ENCODE measurements at places on chromosomes 12 and 14.

GRCh38 chr14:24988760-24989159, 61.2 kb downstream of the STXBP6 start:
- DNase-seq: no peak

DNA sequence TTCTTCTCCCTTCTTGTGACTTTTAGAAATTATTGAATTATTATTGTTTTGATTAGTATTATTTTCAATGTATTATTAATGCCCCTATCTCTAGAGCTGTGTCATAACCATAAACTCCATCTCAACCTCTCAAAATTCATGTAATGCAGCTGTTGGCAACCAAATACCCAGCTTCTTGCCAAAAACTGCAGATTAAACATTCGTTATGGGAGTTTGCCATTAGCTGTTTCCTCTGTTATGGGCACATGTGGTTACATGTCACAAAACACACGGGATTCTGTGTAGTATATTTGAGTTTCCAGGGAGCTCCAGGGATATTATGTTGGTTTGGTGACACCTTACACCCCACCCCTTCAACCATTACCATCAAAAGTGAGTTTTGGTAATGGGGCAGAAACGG, 2.8 kb upstream of the ALX1 start:
- DNase-seq: no peak

- no peak for DNase-seq
These were observed 24.9 kb upstream of the CHGA start for GRCh38 chr14:92897922-92898565.

GRCh38 chr14:59464486-59465315, 479 bp downstream of the GPR135 start:
- no peak for DNase-seq

DNA sequence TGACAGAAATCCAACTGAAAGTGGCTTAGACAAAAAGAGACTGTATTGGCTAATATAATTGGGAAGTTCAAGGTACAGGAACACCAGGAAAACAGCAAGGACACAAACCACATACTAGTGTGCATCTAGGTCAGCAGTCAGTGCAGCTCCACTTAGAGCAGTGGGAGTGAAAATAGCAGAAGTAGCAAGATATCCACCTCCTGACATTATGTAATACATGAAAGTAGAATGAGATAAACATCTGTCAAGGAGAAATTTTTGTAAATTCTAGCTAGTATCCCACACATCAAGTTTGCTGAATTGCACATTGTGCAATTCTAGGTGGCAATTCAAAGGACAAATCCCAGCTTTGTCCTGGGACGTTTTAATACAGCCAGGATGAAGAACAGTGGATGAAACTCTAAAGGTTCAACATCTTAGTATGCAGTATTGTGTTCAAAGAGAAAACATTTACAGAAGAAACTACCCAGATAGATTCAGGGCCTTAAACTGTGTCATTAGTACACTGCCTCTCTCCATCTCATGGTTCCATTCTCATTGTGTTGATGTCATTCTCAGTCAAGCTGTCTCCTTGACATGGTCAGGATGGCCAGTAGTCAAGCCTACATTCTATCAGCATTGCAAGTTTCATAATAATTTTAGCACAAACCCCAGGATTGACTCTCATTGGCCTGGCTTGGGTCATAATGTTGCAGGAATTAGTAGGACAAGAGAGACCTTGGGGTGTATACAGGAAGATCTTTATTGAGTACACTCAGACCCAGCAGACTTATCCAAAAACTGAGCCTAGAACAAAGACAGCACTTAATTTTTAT, 56.8 kb downstream of the SDR9C7 start:
- DNase-seq: no peak

DNA sequence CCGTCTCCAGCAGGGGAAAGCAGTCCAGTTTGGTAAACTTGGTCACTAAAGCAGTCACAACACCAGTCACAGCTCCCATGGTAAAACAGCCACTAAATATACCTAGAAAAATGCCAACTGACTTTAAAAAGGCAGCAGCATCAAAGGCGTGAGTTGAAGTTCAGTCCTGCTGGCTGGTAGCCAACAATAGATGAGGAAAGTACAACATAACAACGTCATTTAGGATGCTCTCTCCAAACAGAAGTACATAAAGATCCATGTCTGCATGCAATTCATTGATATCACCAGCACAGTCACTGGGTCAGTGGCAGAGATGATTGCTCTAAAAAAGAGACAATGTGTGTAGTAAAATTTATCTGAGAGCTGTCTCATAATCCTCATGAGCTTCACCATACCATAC, 59.3 kb upstream of the TMPO start:
- DNase-seq: no peak

DNA sequence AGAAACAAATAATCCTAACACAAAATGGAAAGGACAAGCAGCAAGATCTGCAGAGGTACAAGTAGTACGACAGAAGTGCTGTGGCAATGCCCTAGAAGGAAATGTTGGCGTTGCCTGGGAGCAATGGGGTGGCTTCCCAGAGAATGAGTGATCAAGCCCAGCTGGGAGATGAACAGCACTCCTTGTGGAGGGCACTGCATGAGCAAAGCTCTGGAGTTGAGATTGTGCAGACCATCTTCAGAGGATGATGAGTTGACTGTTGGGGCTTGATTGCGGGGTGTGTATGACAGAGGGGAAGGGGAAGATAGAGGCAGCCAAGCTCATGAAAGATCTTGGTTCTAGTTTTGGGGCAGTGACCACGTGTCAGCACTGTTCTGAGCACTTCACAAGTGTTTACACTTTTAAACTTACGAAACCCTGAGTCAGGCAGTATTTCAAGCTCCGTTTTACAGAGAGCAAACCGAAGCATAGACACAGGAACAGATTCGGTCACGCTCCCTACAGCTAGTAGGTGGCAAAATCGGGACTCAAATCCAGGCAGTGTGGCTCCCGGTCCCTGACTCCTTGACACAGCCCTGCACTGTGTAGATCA, 127.2 kb upstream of the LHX5 start:
- DNase-seq: peak; percentile 10

DNA sequence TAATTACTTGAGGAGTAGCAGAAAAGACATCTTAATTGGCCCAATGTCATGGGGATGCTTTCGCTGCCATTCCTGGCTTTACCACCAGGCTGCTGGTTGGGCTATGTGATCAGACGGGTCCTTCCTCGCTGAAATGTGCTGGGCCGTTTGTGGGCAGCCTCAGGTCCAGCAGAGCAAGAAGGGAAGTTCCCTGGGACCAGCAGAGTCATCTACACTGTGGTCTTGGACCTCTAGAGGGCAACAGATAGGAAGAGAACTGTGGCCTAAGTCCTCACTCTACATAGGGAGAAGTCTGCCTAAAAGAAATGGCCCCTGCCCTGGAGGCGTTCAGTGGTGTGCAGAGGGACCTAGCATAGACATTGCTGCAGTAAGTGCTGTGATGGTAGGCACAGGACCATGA, 10.9 kb downstream of the EVL start:
- peak; percentile 73 for DNase-seq

DNA sequence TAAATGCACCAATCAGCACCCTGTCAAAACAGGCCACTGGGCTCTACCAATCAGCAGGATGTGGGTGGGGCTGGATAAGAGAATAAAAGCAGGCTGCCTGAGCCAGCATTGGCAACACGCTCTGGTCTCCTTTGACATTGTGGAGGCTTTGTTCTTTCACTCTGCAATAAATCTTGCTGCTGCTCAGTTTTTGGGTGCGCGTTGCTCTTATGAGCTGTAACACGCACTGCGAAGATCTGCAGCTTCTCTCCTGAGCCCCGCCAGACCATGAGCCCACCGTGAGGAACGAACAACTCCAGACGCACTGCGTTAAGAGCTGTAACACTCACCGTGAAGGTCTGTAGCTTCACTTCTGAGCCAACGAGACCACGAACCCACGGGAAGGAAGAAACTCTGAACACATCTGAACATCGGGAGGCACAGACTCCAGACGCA, 8.4 kb upstream of the PIANP start:
- DNase-seq: no peak
